ENCODE measurements at places on chromosomes 3 and 15.

DNA sequence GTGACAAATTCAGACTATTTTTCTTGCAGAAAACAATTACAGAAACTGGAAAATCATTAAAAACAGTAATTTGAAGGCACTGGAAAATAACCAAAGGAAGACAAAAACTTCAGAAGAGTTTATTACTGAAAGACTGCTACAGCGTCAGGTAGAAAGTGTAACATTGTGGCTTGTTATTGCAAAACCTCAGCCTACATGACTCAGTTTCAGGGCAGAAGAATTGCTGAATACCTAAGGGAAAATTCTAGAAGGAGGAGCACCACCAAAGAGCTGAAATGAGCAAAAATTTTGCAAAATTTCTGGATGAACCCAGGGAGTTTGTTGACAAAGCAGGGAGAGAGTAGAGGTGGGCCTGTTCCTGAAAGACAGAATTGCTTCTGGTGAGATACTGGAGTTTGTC is 219.6 kb downstream of the C3orf38 start:
- DNase-seq, result no peak

DNA sequence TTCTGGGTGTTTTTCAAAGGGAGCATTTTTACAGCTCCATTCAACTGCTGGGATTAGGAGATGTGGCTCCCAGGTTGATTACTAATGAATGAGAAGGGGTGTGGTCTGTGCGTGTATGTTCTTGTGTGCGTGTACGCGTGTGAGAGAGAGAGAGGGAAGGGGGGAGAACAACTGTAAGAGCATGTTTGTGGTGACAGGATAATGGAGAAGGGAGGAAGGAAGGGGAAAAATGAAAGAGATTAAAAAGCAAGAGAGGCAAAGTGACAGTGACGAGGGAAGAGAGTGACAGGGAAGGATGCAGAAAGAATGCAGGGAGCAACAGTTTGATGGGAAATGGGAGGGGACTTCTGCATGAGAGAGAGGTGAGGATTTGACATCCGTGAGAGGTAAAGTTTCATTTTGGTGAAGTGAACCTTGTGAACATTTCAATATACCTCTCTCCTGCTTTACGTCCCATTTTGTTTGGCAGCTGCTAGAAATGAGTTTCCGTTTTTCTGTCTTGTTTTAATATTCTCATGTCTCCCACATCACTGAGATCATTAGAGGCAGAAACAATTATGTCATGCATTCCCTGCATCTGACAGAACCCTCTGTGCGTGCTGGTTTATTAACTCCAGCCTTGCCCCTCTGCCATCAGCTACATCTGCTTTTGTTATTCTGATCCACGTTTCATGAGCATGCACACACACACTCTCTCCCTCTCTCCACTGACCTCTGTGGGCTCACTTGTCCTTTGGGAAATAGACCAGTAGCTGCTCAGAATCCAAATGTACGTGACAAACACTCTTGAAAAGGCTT is 161.6 kb downstream of the GAP43 start:
- DNase-seq, result no peak

- DNase-seq, result no peak
Measured at GRCh38 chr15:82294061-82294690, 31.6 kb downstream of the SAXO2 start.

DNA sequence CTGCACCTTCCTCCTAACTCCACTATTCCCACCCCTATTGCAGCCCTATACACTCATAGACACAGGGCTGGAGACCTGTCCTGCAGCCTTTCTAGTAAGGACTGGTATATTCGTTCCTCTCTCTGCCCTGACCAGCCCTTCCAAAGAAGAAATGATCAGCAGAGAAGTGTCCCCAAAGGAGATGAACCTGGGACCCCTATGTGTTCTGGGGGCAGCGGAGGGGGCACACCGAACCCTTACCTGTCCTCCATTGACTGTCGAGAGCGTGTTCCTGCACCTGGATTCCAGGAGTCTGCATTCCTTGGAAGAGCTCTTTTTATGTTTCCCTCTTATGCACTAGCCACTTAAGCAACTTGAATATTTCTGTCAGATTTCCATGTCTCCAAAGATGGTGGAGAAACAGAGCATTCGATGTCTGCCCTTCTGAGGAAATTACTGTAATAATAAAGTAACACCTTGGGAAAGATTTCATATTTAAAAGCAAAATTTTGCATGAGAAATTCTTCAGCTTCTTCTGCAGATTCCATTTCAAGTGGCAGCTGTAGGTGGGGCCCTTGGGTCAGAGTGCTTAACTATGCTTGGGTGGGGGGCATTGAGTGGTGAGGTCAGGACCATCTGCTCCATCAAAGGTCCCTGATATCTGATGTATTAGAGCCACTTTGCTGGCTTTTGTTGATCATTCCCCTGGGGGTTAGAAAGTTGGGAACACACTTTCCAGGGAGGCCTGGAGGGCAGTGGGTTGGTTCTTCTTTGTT is 6.3 kb downstream of the EPHB1 start:
- no peak for DNase-seq

DNA sequence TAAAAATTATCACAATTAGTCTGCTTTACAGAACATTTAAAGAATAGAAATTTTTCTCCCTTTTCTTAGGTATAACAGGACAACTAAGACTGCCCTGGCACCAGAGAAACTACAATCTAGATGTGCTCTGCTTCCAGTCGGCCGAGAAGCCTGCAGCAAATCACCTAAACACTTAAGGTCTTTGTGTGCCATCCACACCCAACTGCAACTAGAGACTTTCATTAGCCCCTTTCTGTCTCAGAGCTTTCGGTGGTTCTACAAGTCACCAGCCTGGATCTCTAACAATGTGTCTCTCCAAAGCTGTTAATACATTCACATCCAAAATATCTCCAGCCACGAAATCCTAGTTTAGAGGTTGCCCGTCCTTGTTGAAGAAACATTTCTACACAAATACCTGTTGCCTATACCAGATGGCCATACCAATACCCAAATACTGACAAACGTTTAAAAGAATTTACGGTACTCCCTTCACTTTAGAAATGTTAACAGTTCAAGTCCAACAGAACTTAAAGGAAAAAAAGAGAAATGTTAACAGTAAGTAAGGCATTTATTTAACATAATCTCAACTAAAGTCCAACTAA is 6.7 kb downstream of the PRC1 start:
- DNase-seq, result no peak

- DNase-seq, result no peak
Measured at GRCh38 chr3:110806924-110807323, 264.7 kb upstream of the NECTIN3 start.

- no peak for DNase-seq
Measured at GRCh38 chr3:14492948-14493881, 46.9 kb downstream of the GRIP2 start.

GRCh38 chr3:44060164-44060563 is 181.5 kb upstream of the TOPAZ1 start:
- DNase-seq, result no peak

Data from activated naive CD8-positive, alpha-beta T cell treated with anti-CD3 and anti-CD28 coated beads, Interleukin-2, amount 50 U/mL, for 16 hours (primary cell).